ENCODE measurements at places on chromosomes 1 and 21. TPM values are rescaled to one million over a fixed set of nuclear protein-coding genes. Genes with fewer than 3 reads are reported as not detected.

SIK1 gene
- total RNA-seq = 2.7 TPM

DNA sequence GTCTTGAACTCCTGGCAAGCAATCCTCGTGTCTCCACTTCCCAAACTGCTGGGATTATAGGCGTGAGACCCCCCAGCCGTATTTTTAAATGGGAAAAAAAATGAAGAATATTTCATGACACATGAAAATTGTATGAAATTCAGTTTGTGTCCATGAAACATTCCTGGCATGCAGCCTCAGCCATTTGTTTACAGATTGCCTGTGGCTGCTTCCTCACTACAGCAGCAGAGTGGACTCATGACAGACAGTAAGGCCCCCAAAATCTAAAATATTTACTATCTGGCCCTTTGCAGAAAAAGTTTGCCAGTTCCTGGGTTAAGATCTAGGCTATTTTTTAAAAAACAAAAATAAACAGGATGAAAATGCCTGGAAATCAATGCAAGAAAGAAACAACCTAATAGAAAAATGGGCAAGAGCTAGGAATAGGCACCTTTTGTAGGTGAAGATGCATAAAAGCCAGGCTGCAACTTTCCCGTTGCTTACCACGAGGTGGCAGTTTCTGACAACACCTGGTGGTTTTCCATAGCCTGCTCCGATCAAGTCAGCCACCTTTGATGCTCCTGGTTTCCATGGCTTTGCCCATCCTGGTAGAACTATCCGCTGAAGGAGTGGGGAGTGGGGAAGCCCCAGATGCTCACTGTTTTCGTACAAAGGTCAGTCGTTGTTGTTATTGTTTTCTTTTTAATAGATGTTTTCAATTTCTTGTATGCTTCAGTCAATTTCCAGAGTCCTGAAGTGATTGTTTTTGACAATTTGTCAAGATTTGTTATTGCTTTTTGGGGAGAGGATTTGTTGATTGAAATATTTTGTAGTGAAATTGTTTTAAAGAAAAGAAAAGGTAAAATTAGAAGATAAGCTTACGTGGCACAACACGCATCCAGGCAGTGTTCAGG lies 24.3 kb downstream of the UBE2Q1 start:
- no peak for DNase-seq

DNA sequence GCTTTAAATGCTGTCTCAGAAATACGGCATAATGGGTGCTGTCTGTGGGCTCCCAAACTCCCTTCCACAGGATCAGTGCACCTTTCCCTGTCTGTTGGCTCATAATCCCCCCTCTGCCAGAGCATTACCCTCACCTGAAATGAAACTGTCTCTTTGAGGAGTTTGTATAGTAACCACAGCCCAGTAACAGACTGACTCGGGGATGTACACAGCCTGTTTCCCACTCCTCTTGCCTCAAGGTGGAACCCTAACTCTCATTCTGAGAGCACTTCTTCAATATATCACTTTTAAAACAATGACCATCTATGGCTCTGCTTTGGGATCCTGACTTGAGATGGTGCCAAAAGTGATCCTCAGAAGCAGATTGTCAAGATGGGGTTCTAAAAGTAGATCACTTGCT lies 332.5 kb downstream of the AMY1C start:
- no peak for DNase-seq

GRCh38 chr1:104440011-104440410 lies 690.3 kb downstream of the AMY1C start:
- DNase-seq = no peak

- DNase-seq = no peak
Measured at GRCh38 chr1:27436204-27437159, 44.1 kb downstream of the GPR3 start.

FCRL1 gene
- not detected for total RNA-seq

DNA sequence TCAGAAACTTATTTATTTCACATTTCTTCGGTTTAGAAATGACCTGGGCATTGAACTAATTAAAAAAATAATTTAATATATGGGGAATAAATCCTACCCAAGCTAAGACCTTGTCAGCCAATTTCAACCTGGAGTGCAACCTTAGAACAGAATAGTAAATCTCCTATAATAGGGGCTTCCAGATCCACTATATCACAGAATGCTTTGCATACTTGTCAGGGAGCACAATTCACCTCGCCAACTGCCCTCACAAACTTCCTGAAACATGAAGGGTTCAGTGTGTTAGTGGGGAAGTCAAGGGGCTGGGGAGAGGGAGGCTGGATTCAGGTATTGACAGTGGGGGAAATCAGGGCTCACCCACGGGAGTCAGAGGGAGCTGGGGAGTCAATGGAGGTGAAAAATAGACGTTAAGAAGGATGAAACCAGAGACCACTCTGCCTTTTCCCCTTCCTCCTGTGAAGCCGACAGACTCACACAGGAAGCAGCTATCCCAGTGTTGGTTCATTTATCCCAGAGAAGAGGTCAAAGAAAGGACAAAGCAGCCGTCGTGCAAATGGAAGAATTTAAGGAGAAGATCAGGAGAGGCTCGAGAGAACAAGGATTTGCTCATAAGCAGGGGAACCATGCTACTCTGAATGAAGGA lies 453.3 kb downstream of the NUF2 start:
- DNase-seq = no peak

NPHS2 gene
- not detected for total RNA-seq

Data from epithelial cell of proximal tubule (primary cell).